Cerebellum (tissue), 4 donors: ENCODE measurements at places on chromosomes 13 and 19. TPM values are rescaled to one million over a fixed set of nuclear protein-coding genes. Genes with fewer than 3 reads are reported as not detected.

The CEACAM3 gene
- not detected for total RNA-seq

The CACNG6 gene
- not detected for total RNA-seq

The TMEM59L gene
- total RNA-seq = 28.9 TPM

The PTH2 gene
- not detected for total RNA-seq

The LMTK3 gene
- 7.0 TPM for total RNA-seq

The ZFR2 gene
- 11.1 TPM for total RNA-seq

The PSG7 gene
- not detected for total RNA-seq

The CACNG7 gene
- 14.0 TPM for total RNA-seq

The NLRP4 gene
- total RNA-seq = not detected

The MIPEP gene
- total RNA-seq = 12.1 TPM

The LGALS14 gene
- total RNA-seq = not detected

The SEMA6B gene
- total RNA-seq = 21.4 TPM

The DACT3 gene
- total RNA-seq = 6.6 TPM

The PALM3 gene
- 2.2 TPM for total RNA-seq

The TOMM40 gene
- total RNA-seq = 22.0 TPM

The TMEM147 gene
- 32.6 TPM for total RNA-seq

The CCDC159 gene
- 7.5 TPM for total RNA-seq

The SCAMP4 gene
- total RNA-seq = 19.6 TPM

The ESD gene
- 89.8 TPM for total RNA-seq

The SELENOV gene
- not detected for total RNA-seq

The SYCN gene
- total RNA-seq = not detected

The ZNF790 gene
- 16.0 TPM for total RNA-seq

The DZIP1 gene
- 53.3 TPM for total RNA-seq

The ACER1 gene
- not detected for total RNA-seq

The UGGT2 gene
- total RNA-seq = 94.6 TPM

The KLK15 gene
- not detected for total RNA-seq

The ZNF91 gene
- 335 TPM for total RNA-seq

The CYP2S1 gene
- total RNA-seq = 0.64 TPM

The ZNF418 gene
- total RNA-seq = 39.0 TPM

The FCER2 gene
- 0.18 TPM for total RNA-seq

The NLRP5 gene
- not detected for total RNA-seq

The RNF113B gene
- not detected for total RNA-seq

The C5AR1 gene
- total RNA-seq = 0.54 TPM
